ENCODE measurements at places on chromosomes 2 and 18.
A peak's percentile ranks its signal among the peaks of the same experiment; 100 is the strongest.

GRCh38 chr2:239566162-239566994 is 165.6 kb upstream of the HDAC4 start:
- DNase-seq: no peak

DNA sequence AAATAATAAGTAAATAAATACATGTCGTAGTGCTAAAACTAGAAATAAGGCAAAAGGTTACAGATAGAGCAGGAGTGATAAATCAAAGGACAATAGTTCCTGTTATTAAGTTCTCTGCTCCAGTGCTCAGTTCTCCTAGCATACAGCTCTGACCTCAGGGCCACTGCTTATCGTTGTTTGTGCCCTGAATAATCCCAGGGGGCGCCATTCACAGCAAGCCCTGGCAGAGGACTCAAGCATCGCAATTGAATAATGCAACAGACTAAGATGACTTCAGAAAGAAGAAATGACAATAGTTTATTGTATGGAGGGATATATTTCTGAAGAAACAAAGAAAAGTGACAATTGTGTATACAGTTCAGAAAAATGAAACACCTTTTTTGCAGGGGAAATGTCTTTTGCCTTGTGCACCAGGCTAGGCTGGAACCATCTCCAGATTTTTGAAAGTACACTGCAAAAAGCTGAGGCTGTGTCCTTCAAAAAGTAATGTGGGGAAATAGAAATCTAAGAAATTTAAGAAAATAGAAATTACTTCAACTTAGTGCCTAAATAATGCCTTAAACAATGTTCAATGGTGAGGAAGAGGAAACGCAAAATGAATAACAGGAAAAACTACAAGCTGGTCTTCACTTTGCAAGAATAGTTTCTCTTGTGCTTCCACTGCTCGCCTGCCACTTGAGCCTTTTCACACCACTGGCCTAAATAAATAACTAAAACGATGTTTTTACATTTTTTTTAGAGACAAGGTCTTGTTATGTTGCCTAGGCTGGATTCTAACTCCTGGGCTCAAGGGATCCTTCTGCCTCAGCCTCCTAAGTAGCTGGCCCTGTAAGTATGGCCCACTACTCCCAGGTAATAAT is 19.0 kb upstream of the CCNYL1 start:
- peak; percentile 17 for DNase-seq

DNA sequence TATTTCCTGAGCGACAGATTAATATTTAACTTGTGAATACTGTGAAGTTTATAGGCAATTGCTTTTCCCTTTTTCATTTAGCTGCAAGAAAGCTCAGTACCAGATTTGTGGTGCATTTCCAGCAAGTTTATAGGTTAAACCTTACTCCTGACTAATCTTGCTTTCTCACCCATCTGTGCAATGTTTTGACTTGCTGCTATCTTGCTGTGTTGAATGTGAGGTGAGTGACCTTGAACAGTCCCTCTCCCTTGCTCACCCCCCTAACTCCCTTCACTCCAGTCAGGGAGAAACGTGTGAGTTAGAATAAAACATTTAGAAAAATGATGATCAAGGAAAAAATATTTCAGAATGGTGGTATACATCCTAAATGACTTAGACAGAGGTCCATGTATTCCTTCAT is 39.8 kb upstream of the PARD3B start:
- no peak for DNase-seq

GRCh38 chr2:99818842-99819241 is 323.5 kb downstream of the AFF3 start:
- no peak for DNase-seq

- DNase-seq: no peak
Observed at GRCh38 chr2:12361506-12361905, 355.2 kb upstream of the TRIB2 start.

DNA sequence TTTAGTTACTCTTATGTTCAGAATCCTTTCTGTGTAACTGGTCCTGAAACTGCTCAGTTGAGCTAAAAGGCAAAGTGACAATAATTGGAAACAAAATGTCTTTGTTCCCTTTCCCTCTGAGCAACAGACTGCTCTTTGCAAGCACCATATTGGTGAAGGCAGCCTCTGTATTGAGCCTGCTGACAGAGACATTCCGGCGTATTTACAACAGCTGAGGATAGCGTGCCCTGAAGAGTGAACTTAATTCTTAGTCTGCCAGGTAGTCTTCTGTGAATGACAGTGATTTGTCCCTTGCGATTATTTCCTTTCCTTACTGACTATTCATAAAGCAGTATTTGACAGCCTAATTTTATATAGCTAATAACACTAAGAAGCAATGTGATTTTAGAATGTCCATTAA is 239.1 kb downstream of the CPS1 start:
- no peak for DNase-seq

DNA sequence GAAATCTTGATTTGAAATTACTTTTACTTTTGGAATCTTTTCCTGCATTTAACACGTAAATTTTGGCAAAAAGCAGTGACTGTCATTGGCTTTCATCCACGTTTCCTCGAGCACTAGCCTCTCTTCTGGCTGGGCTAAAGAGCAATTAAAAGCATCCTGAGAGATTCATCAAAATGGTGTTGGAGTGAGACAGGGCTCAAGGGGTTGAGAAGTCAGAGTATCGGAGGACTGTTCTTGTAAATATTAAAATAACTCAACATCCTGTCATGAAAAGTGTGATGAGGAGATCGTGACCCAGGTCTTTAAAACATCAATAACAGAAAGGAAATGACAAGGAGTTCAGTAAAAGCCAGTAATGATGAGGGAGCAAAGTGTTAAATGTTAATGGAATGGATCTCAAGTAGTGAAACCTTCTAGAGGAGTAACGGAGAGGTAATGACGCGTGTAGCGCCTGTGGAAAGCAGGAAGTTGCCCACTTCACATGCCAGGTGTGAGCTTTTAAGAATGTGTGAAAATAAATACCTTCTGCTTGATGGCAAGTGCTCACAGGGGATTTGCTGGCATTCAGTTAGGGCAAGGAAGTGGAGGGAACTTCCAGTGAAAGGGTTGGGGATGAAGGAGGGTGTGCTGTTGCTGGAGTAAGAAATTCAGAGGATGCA is 754.4 kb downstream of the ADCYAP1 start:
- DNase-seq: no peak

- DNase-seq: no peak
Observed at GRCh38 chr2:187982668-187983067, 309.0 kb upstream of the GULP1 start.

GRCh38 chr18:23971666-23972230 is 42.8 kb upstream of the TTC39C start:
- no peak for DNase-seq

DNA sequence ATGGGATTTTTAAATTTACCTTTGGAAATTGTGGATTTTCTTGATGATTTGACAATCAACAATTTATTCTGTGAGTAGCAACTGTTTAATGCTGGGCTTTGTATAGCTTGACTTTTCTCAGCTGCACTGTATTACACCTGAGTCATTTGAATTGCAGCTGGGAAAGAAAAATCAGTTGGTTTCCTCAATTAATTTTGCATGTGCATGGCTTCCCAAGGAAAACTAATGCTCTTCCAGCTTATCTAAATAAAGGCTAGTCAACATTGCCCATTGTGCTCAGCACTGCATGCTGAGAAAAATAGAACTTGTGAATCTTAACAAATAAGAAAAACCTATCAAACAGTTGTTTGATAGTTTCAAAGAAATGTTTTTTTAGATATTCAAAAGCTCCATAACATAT is 268.3 kb upstream of the CDH20 start:
- no peak for DNase-seq

DNA sequence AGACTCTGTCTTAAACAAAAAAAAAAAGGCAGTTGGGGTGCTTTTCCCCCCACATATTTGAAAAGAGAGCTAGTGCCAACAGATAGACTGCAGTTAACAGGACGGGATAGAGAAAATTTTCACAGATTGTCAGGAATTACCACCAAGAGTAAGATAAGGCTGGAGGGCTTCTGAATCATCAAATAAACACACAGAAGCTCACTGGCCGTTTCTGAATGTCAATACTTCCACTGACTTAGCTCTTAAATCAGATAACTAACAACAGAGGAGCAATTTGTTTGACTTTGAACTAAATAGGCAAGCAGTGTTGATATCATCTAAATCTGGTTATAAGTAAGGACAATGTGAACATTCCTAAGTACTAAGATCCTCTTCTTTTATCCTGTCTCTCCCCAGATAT is 34.7 kb downstream of the PIEZO2 start:
- no peak for DNase-seq

- no peak for DNase-seq
Observed at GRCh38 chr2:216340280-216340631, 32.0 kb downstream of the MARCHF4 start.

GRCh38 chr2:112275887-112276773 is 733 bp downstream of the ZC3H6 start:
- peak; percentile 56 for DNase-seq

DNA sequence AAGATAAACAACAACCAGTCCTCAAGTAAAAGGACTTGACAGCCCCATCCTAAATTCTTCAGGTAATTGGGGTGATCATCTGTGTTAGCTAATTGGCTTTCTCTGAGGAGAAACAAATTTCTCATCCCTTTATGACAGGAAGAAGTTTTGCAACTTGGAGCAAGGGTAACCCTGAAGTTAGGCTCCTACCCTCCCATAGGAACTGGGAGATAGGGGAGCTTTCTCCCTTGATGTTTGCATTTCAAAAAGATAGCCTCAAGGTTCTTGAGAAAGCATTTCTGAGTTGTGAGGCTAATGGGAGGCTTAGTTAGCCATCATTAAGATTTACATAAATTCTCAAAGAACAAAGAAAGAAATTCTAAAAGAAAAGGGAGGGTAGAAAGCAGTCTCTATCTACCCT is 95.4 kb downstream of the MAP2 start:
- no peak for DNase-seq

DNA sequence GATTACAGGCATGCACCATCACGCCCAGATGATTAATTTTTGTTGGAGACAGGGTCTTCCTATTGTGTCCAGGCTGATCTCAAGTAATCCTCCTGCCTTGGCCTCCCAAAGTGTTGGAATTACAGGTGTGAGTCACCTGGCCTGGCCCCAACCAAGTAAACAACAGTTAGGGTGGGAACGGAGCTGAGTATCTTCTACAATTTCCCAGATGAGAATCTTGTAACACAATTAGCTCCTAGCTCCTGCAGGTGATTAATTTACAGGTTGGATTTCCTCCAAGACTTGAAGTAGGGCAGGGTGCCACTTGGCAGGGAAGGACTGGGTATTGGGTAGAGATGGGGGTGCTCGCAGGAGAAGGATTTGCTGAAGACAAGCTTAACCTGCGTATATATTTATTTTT is 17.8 kb downstream of the NLRC4 start:
- no peak for DNase-seq

- DNase-seq: no peak
Observed at GRCh38 chr2:198756166-198756565, 701.6 kb downstream of the SATB2 start.

GRCh38 chr18:43435851-43436250 is 158.6 kb upstream of the SYT4 start:
- DNase-seq: no peak

DNA sequence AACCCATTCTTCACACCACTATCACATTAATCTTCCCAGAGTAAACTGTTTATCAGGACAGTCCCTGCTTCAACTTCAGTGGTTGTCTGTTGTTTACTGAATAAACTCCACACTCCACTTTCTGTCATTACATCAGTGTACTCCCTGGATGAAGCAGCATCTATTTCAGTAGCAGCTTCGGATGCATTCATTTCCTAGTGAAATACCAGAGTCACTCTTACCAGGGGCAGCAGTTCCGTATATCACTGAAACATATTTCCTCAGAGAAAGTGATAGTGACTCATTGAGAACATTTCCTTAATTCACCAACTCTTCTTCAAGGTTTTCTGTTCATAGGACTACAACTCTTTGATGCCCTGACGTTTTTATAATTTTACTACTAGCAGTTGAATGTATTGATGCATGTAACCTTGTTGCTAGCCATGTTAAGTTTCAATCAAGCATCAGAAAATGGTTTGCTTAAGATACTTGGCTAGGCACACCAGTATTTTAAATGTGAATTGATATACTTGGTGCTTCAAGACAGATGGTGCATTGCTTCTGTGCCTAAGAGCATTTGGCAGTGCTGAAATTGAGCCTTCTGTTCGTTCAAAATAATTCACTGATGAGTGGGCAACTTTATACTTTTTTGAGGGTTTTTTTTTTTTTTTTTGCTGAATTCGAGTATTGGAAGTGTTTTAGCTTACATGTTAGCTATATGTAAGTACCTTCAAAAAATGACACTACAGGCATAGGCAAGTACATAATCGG is 92.3 kb downstream of the UBE2E3 start:
- DNase-seq: no peak
